Left ventricle myocardium inferior (tissue), 1 donor: ENCODE measurements at places on chromosomes 4 and X.

DNA sequence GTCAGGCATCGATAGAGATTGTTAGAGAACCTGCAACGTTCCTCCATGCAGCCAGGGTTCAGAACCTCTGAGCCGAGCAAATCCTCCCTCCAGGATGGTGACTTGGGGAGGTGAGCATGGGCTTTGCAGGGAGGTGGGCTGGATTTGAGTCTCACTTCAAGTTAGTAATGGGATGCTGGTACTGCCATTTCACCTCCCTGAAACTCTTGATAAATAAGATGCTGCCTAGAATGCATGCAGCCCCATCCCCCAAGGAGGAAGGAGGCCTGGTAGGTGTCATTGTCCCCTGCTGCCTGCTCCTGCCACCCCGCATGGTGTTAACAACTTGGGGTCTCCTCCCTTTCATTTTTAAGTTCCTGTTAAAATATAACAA lies 35.7 kb upstream of the SLC2A9 start:
- no peak for DNase-seq

- peak; percentile 75 for DNase-seq
Observed at GRCh38 chrX:154735695-154736393, 15.0 kb downstream of the GAB3 start.

DNA sequence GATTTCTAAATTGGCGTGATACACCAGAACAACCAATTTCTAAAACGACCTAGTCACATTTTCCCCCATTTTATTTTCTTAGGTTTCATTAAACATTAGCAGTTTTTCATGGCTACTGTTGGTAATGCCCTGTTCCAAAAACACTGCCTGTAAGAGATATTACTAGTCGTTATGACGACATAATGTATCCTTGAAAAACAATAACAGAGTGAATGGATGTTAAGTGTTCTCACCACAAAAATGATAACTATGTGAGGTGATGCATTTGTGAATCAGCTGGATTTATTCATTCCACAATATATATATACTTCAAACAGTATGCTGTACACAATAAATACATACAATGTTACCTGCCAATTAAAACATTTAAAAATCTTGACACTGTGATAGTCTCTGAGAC lies 1147.6 kb upstream of the PCDH10 start:
- DNase-seq, result no peak

GRCh38 chr4:77501851-77502250 lies 103.8 kb upstream of the CXCL13 start:
- no peak for DNase-seq

DNA sequence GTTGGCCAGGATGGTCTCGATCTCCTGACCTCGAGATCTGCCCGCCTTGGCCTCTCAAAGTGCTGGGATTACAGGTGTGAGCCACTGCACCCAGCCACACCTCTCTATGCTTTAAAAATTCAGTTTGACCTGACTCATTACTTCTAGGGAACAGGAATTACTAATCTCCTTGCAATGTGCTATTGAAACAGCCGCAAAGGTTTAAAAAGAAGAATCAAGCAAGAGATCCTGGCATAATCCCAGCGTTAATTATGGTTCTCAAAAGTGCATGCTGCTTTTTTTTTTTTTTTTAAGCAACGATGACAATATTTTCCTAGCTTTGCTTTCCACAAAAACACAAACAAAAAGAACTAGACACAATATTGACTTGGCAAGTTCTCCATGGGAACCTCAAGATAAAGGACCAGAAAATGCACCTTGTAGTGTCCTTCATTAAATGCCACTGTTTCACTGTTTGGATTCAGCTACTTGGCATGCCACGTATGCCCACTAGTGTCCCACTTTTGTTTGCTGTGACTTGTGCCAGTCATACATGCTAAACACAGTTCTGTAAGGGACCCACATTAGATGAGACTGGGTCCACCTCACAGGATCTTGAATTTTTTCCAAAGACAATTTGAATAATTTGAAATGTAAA lies 112.6 kb upstream of the PPARGC1A start:
- DNase-seq, result no peak

DNA sequence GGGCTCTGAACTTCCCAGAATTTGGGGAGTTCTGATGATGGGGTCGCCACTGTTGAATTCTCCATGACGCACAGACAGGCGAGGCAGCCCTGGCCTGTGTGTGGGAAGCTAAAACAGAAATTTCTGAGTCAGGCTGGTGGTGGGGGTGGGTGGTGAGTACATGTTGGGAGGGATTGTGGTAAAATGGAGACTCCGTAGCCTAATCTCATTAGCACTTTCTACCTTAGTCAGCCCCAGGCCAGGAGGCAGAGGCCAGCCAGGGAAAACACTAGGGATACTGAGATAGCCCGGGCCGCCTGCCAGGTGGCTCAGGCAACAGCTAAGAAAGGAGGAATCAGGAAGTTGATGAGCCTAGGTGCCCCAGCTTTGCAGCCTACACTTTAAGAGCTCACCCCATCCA lies 39.3 kb upstream of the NHSL2 start:
- DNase-seq, result no peak
